K562 (cell line): ENCODE measurements at places on chromosomes 4 and X. TPM values are rescaled to one million over a fixed set of nuclear protein-coding genes. Genes with fewer than 3 reads are reported as not detected.

Gene NKX3-2
- polyA plus RNA-seq, result 0.81 and 1.1 TPM in 2 replicates

Gene FABP2
- not detected in 2 replicates for polyA plus RNA-seq

Gene ENPP6
- polyA plus RNA-seq, result not detected in 2 replicates

Gene CXCL6
- polyA plus RNA-seq, result not detected in 2 replicates

Gene RAB28
- 24.3 and 27.2 TPM in 2 replicates for polyA plus RNA-seq

Gene TENM3
- not detected in 2 replicates for polyA plus RNA-seq

Gene ATP6AP1
- polyA plus RNA-seq, result 67.1 and 72.0 TPM in 2 replicates

Gene H2BW2
- not detected in 2 replicates for polyA plus RNA-seq

Gene VSIG4
- 0.12 and 0.61 TPM in 2 replicates for polyA plus RNA-seq

Gene CISD2
- 46.9 and 54.2 TPM in 2 replicates for polyA plus RNA-seq

Gene NKX1-1
- polyA plus RNA-seq, result not detected in 2 replicates

Gene CCNQ
- 35.9 and 47.3 TPM in 2 replicates for polyA plus RNA-seq

Gene CCDC120
- polyA plus RNA-seq, result 1.3 and 2.2 TPM in 2 replicates

Gene L1CAM
- 0.62 TPM in 1 of 2 replicates, not detected in the other for polyA plus RNA-seq

DNA sequence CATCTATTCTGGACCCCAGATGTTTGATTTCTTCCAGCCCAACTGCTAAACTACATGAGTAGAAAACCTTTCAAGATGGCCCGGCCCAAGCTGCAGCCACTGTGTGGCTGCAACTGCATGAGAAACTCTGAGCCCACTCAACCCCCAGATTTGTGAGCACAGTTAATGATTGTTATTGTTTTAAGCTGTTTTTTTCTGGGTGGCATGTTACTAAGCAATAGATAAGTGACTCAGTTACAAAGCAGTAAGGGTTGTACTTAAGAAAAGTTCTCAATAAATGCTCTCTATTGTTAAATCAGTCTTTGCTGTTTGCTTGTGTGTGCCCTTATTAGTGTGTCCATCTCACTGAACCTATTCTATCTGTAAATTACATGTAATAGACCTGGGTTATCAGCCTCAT lies 51.8 kb downstream of the GC start:
- DNase-seq, result no peak

DNA sequence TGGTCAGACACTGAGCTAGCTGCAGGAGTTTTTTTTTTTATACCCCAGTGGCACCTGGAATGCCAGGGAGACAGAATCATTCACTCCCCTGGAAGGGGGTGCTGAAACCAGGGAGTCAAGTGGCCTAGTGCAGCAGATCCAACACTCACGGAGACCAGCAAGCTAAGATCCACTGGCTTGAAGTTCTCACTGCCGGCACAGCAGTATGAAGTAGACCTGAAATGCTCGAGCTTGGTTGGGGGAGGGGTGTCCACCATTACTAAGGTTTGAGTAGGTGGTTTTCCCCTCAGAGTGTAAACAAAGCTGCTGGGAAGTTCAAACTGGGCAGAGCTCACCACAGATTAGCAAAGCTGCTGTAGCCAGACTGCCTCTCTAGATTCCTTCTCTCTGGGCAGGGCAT lies 537.9 kb upstream of the LCORL start:
- DNase-seq, result no peak

DNA sequence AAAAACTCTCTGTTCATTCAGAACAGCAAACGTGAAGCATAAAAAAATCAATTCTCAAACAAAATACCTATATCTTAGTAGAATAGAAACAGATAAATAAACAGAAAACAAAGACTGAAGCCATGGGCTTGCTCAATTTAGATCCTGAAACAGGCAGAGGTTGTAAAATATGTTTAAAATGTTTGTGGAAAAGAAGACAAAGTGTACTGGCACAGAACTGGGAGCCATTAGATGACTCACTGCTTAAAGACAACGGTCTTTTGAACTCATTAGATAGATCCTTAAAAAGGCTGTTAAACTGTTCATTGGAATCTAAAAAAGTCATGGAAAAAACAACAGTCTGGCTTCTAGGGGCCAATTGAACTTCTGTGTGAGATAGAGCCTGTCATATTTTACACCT lies 247.0 kb upstream of the NDST4 start:
- no peak for DNase-seq

DNA sequence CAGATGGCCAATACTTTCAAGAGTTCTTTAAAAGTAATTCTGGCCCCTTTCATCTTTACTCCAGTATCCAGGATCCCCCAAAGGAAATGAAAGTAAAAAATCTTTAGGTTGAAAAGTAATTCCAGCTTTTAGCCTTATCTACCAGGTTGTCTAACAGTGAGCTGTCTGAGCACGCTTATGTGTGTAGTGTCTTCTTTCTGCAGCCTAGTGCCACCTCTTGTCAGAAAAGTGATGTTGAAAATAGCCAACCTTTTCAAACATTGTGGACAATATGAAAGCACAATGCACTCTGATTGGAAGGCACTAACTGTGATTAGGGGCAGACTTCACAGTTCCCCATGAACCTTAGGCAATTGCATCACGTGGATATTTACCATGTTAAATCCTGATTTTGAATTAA lies 92.1 kb downstream of the RELL1 start:
- no peak for DNase-seq

GRCh38 chr4:2786794-2787229 lies 6.1 kb upstream of the SH3BP2 start:
- DNase-seq, result no peak

DNA sequence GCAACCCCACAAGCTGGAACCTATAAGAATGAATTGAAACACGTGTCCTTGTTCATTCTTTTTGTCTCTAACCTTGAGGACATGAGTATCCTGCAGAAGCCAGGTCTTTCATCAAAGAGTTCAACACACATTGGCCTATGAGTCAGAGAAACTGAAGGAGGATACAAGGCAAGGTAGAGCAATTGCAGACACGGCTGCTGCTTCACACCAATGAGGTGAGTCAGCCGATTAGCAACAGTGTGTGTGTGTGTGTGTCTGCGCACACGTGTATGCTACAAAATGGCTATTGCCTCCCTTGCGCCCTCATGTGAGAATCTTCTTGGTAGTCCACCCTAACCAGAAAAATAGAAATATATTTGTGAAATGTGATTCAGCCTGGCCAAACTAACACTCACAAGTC lies 1477.7 kb upstream of the IGFBP7 start:
- no peak for DNase-seq

GRCh38 chr4:183256756-183257385 lies 63.2 kb downstream of the CLDN22 start:
- peak; percentile 70 for DNase-seq

GRCh38 chr4:95248720-95249425 lies 299.9 kb downstream of the UNC5C start:
- peak; percentile 18 for DNase-seq

DNA sequence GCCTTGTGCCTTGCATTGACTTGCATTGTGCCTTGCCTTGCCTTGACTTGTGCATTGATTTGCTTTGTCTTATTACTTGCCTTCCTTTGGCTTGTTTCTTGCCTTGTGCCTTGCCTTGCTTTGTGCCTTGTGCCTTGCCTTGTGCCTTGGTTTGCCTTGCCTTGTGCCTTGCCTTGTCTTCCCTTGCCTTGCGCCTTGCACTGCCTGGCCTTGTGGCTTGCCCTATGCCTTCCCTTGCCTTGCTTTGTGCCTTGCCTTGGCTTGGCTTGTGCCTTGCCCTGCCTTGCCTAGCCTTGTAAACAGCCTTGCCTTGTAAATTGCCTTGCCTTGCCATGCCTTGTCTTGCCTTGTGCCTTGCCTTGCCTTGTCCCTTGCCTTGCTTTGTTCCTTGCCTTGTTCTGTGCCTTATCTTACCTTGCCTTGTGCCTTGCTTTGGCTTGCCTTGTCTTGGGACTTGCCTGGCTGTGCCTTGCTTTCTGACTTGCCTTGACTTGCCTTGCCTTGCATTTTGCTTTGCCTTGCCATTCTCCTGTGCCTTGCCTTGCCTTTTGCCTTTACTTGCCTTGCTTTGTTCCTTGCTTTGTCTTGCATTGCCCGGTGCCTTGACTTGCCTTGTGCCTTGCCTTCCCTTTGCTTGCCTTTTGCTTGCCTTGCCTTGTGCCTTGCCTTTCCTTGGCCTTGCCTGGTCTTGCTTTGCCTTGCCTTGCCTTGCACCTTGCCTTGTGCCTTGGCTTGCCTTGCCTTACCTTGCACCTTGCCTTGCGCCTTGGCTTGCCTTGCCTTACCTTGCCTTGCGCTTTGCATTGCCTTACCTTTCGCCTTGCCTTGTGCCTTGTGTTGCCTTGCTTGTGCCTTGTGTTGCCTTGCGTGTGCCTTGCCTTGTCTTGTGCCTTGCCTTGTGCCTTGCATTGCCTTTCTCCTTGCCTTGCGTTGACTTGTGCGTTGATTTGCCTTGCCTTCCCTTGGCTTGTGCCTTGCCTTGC lies 97.5 kb downstream of the TAB3 start:
- no peak for DNase-seq

DNA sequence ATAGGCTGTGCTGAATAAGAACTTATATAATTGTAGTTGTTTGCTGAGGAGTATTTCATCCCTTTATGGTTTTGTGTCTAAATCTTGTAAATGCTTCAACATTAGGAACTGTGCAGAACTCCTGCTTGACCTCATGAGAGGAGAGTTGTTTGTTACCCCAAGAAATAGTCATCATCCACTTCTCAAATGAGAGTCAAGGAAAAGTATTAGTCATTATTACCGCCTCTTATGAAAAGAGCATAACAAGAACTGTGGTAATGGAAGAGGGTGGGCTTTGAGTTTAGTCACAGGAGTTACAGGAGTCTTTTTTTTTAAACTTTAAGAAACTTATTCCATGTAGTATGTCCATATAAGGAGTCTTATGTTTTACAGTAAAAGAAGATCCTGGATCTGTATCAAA lies 132.9 kb downstream of the RAP1GDS1 start:
- DNase-seq, result no peak

DNA sequence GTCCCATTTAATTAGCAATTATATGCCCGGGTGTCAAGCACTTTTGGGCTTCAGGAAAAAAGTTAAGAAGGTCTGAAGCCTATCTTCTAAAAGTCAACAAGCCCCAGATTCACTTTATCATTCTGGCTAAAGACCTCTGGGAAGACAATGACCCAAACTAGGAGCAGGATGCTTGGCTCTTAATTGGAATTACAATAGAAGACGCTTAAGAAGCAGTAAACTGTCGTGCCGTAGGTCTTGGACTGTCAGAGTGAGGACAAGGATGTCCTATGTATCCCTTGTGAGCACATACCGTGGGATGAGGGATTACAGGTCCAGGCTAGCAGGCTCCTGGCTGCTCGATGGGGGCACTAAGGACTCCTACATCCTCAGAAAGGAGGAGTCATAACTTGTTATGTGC lies 3.2 kb upstream of the ARHGAP36 start:
- no peak for DNase-seq

DNA sequence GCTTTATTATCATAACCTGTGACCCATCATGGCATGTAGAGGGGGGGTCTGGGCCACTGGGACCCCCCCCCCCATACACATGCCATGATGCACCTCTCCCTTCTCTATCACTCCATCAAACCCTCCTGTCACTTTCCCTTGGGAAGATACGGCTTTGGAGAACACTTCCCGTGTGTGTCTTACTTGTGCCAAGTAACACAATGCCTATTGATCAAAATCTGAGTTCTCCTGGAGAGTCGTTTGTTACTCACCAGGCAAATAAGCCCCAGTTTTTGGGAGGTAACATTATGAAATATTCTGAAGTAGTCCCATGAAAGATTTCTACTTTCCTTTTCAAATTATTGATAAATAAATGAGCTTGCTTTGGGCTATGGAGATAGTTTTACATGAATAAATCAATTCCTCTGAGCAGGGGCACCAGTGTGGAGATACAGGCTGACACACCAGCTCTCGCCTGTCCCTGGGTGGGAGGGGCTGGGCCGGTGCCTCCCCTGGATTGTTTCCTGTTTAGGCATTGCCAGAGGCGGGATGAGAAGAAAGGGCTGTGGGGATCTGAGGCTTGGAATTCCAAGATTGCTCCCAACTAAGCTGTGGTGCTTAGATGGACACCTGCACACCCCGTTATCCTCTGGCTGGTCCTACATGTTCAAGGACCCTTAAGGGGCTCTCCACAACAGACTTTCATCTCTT lies 63.2 kb upstream of the WWC2 start:
- no peak for DNase-seq

DNA sequence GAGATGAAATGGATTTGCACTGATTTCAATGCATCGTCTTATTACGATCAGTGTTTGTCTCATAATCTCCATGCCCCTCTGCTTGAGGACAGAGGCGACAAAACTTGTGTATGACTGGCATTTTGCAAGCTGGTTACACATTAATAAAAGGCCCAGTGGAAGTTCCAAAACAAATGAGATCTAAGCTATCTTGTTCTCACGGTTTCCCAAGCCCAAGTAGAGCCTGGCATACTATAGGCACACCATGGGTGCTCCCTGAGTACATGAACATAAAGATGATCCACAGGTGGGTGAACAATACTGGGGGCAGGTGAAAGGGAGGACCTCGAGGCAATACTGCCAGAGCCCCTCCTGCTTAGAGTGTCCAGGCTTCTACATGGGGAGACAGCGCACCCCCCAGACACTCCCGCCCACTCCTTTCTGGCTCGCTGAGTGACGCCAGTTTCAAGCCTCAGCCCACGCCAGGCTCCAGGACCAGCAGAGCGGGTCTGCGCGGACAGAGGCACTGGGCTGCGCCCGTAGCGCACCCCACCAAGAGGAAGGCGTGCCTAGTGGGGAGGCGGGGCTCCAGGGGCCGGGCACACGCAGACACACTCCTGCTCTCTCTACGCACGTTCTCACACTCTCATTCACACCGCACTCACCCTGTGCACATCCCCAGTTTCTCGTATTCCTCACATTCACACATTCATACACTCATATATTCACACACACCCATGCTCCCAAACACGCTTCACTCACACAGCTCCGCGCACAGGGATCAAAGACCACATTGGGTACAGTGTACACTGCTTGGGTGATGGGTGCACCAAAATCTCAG lies 8.9 kb upstream of the GSX2 start:
- no peak for DNase-seq

GRCh38 chrX:6074532-6074931 lies 154.1 kb downstream of the NLGN4X start:
- no peak for DNase-seq

GRCh38 chr4:182177166-182177565 lies 66.0 kb upstream of the TENM3 start:
- no peak for DNase-seq

- no peak for DNase-seq
Observed at GRCh38 chr4:72951628-72952027, 117.9 kb downstream of the COX18 start.

DNA sequence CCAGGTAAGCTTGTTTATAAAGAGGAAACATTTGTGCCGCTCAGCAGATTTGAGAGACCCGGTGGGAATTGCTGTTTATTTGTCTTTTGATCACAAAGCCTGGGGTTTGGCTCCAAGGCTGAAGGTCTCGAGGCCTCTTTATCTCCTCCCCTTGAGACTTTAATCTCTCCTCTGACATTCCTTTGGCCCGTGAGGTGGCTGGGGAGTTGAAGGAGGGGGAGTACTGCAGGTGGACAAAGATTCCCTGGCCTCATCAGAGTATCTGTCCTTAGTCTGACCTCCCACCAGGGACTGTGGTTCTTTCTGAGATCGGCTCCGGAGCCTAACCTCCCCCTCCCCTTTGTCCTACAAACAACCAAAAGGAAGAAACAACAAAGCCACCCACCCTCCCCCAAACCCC lies 216.5 kb downstream of the MID1IP1 start:
- no peak for DNase-seq
